Anterior cingulate cortex (tissue), 58 donors: ENCODE measurements at places on chromosomes 4 and X.

- DNase-seq, result no peak
Measured at GRCh38 chr4:142098900-142099545, 462.6 kb downstream of the IL15 start.

- DNase-seq, result no peak
Measured at GRCh38 chr4:89834486-89835209, 2.3 kb downstream of the SNCA start.

GRCh38 chr4:22553560-22553959 is 37.7 kb upstream of the ADGRA3 start:
- DNase-seq, result no peak

GRCh38 chr4:140091305-140091704 is 62.7 kb downstream of the MAML3 start:
- DNase-seq, result no peak

GRCh38 chr4:8200302-8200975 is 1.3 kb downstream of the SH3TC1 start:
- no peak for DNase-seq

- DNase-seq, result no peak
Measured at GRCh38 chrX:115058276-115058675, 40.9 kb upstream of the IL13RA2 start.

GRCh38 chr4:159178979-159179969 is 76.4 kb downstream of the RAPGEF2 start:
- DNase-seq, result no peak
